ENCODE measurements at places on chromosomes 3 and 15.

DNA sequence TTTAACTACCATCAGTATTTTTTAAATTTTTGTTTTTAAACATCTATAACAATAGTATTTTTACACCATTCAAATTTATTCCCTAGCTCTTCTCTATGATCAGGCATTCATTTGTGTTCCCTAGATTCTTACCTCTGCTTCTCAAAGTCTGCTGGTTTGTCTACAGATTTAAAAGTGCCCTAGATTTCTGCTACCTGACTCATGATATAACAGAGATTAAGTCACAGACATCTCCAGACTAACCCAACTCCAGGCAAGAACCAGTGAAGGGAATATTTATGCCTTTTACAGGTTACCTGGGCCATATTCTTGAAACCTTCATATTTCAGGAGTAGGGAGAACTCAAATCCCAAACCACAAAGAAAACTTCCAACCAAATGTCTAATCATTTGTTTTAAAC is 38.8 kb downstream of the ADAM10 start:
- no peak for DNase-seq

GRCh38 chr15:60376677-60377095 is 21.1 kb downstream of the ANXA2 start:
- no peak for DNase-seq

DNA sequence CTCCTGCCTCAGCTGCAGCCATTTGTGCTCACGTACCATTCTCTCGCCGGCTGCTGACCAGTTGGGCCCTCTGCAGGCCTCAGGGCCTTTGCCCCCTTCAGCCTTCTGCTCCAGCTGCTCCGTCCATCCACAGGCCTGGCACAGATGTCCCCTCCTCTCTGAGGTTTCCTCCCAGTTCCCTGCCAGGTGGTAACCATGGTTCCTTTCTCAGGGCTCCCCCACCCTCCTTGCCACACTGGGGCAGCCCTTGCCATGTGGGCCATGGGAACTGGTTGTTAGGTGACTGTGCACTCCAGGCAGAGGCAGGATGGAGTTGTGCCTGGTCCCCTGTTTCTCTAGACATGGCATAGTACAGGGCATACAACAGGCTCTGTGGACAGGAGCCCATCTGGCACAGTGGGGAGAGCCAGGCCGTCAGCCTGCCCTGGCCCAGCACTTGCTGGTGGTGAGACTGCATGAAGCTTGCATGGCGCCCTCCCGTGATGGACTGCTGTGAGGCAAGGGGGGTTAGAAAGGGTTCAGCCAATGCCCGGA is 148.9 kb downstream of the DNAJB8 start:
- DNase-seq, result no peak

DNA sequence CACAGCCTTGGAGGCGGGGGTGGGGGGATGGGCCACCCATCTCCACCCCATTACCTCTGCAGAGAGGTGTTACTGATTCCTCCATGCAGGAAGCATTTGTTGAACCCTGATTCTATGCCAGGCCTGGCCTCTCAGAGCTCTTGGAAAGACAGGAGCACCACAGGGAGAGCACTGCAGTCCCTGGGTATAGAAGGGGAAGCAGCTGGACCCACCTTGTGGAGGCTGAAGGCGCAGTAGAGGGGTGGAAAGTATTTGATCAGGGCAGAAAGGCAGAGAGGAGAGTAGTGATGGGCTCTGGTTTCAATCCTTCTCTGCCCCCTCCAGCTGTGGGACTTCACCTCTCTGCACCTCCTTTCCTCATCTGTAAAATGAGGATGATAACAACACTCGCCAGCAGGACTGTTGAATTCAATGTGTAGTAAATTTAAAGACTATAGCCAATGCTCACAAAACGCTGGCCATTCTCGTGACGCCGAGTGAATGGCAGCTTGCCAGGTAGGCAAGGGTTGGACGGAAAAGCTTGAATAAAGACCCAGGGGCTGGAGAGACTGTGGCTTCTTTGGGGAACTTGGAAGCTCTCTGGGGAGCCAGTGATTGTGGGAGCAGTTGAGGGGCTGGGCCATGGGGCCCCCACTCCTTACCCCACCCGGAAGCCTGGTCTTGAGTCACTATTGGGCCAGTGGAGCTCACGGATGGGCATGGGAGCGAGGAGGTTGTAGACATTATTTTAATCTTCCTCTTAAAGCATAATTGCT is 8.0 kb upstream of the CCDC33 start:
- DNase-seq, result no peak

DNA sequence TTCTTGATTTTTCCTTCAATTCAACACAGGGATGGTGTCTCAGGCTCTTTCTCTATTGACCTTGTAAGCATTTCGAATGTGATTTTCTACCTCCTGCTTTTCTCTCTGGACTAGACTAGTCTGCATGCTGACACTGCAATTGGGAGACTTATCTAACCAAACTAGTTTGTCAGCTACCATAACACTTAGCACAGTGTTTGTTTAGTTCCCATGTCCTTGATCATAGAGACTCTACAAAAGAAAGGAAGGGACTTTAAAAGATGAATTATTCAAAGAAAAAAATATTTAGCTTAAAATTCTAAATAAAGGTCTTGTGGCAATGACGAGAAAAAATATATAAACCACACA is 407.0 kb downstream of the ERC2 start:
- no peak for DNase-seq

DNA sequence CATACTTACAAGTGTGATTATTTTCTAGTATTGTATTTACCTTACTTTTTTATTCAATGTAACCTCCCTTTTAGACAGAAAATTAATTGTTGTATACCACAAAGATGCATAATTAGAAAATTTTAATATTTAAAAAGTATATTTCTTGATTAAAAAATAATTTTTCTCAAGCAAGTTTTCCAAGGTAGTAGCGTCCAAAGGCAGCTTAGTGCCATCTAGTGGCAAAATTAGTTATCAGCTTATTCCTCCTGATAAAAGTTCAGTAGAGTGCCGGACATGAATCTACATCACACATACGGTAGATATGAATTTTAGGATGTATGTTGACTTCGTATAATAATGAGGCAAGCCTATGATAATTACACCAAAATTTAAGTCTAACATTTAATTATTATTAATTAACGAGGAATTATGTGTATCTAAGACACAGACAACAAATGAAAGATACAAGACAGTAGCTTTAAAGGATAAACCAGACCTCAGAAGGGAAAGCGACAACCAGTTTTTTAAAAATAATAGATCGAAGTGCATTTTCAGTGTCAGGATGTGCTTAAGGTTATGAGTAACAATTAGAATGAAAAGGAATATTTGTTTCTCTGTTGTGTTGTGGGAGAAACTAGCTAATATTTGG is 405.9 kb downstream of the ROBO1 start:
- no peak for DNase-seq

GRCh38 chr3:123314359-123315270 is 112.9 kb downstream of the SEC22A start:
- DNase-seq, result no peak

DNA sequence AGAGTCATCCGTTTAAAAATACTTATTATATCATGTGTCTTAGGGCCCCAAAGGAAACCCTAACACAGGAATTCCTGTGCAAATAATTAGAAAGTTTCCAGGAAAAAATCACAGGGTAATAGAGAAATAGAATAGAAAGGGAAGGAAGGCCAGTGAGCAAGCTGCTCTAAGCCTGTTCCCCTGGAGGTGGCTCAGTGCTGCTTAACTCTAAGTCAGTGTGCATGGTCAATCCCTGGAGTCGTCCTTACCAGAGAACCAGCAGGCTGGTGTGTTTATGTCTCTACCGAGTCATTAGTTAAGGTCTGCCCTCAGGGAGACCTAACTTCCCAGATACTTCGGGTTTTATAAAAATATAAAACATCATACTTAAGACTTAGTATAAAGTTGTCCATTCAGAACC is 21.0 kb upstream of the MCF2L2 start:
- DNase-seq, result no peak

- no peak for DNase-seq
These were observed 52.5 kb downstream of the RAB11A start for GRCh38 chr15:65921780-65922179.

DNA sequence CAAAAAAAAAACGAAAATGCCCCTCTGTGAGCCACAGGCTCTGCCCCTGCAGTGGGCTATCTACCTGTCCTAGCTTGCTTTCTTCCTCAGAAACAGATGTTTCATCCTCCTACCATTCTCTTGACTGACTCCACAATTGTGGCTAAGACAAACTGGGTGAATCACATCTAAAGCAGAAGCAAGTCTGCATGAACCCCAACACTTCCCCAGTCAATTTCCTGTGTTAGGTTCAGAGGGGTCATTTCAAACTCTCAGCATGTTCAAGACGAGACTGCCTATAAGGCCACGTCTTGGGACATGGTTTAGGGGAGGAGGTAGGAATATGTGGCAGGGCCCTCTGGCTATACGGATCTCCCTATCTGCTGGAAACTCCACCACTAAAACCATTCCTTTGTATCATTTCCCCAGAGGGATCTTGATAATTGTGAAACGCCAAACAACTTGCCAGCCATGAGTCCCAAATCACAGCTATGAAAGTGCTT is 28.6 kb upstream of the ANKDD1A start:
- DNase-seq, result no peak

DNA sequence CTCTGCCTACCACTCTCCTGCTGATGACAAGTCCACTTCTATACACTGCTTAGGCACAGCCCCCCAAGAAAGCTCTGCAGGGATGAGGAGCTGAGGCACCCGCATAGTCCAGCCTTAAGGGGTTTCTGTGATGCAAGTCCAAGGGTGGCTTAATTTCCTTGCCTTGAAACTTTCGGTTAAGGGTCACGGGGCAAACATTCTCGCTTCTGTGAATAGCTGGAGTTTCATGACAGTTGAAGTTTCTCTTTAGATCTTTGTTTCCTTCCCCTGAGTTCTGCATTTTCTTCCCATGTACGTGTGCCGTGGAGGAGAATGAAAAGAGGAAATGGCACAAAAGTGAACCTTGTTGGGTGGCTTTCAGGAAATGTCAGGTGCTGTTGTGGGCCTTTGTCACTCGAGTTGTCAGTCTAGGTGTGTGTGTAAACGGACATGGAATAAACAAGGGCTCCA is 7.0 kb downstream of the GPR160 start:
- DNase-seq, result no peak

DNA sequence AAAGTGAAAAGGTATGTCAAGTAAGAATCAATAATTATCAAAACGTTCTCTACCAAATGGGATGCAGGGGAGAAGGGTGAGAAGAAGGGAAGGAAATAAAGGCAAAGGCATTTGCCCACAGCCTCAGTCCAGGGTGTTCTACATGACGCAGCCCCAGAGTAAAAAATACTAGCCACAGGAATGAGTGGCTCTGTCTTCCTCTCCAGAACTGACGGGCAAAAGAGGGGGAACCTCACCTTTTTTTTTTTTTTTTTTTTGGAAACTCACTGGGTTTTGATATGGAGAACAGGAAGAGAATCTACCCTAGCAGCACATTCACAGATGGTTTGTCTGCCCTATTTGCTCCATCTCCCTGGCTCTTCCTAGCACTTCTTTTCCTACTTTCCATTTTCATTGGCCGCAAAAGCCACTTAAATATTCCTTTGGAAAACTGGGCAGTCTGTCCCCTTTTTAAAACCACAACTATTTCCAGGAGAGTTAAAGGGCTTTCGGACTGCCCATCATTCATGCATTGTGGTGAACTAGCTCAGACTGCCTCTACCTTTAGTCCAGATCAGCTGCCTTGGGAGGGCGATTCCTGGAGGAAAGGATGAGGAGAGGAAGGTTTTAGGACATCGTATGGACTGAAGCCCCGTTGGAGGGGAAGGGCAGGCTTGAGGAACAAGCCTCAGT is 28.2 kb downstream of the B3GNT5 start:
- no peak for DNase-seq

DNA sequence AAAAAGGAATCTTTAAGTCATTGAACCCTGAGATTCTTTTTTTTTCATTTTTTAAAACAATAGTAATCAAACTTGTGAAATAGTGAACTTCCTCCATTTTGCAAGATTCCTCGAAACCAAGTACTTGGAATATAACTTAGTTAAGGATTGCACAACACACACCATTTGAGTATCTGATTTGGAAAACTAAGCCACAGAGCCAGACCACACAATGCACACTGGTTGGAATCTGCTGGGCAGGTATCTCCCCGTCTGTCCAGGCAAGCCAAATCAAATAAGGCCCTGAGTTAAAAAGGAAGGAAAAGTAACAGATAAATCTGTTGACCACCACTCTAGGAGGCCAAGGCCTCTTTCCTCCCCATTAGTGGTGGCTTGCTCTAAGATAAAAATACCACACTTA is 177.5 kb upstream of the ICE2 start:
- no peak for DNase-seq

DNA sequence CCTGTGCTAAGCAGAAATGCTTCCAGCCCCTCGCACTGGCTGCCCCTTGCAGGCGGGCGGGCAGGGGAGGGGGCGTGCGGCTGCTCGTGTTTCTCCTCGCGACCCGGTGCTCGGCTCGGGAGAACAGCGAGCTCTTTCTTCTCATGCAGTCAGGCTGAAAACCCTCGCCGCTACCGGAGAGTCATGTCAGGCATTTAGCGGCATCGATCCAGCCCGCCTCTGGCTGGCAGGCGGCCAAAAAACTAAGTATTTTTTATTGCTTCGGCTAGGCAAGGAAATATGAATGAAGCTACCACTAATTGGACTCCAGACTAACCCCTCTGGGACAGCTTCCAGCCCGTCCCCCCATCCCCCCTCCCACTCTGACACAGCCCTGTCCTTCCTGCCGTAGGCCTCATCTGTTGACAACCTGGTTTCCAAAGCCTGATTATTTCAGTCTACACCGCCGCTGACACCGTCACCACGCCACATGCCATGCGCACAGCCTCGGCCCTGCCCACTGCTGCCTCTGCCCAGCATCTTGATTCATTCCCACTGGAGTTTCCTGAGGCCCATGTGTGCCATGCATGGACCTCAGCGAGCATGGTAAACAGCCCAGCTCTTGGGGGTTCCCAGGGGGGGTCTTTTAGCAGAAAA is 35.3 kb downstream of the TLE3 start:
- peak; percentile 67 for DNase-seq

DNA sequence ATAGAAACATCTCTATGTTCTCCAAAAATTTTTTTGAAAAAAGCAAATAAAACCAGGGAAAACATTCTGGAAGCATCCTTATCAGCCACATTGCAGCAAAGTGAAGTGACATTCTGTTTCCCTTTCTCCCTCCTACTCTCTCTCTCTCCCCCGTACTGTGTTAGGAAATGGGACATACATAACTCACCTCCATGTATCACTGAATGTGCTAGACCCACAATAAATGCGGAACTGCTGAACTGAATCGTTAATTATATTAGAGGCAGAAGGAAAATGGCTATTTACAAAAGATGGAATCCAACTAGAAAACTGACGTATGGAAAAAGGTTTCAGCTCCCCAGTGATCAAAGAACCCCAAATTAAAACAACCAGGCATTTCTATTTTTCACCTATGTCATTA is 129.8 kb downstream of the MINAR1 start:
- DNase-seq, result no peak

- no peak for DNase-seq
These were observed 13.8 kb upstream of the PLA2G4D start for GRCh38 chr15:42108189-42108588.

Data from occipital lobe (tissue), 3 donors.